ENCODE measurements at places on chromosomes 13 and 19. TPM values are rescaled to one million over a fixed set of nuclear protein-coding genes. Genes with fewer than 3 reads are reported as not detected.

The IQCN gene
- total RNA-seq = 14.8 TPM

The TMEM150B gene
- total RNA-seq = not detected

The SOX1 gene
- total RNA-seq = not detected

The PBX4 gene
- total RNA-seq = 12.8 TPM

The FGF21 gene
- not detected for total RNA-seq

The IRS2 gene
- total RNA-seq = 12.1 TPM

The LHB gene
- total RNA-seq = not detected

The NUP58 gene
- 59.0 TPM for total RNA-seq

The SERPINE3 gene
- 0.31 TPM for total RNA-seq

The ZNF763 gene
- 7.2 TPM for total RNA-seq

The ZNF493 gene
- total RNA-seq = 42.1 TPM

The FXYD7 gene
- total RNA-seq = 0.69 TPM

The OVOL3 gene
- not detected for total RNA-seq

The IGFL1 gene
- not detected for total RNA-seq

The RCBTB2 gene
- 20.3 TPM for total RNA-seq

The FCAR gene
- total RNA-seq = not detected

The ZNF296 gene
- total RNA-seq = 0.99 TPM

The CYP2A6 gene
- 0.27 TPM for total RNA-seq

The FCHO1 gene
- total RNA-seq = 6.2 TPM

The WDR87 gene
- total RNA-seq = 0.16 TPM

The C19orf73 gene
- 0.94 TPM for total RNA-seq

The PRRG2 gene
- total RNA-seq = 1.4 TPM

The KANK2 gene
- total RNA-seq = 85.3 TPM

The PSG5 gene
- not detected for total RNA-seq

The CKM gene
- total RNA-seq = not detected

The NANOS3 gene
- 4.9 TPM for total RNA-seq

The PNMA8A gene
- total RNA-seq = 25.9 TPM

The PLPP2 gene
- total RNA-seq = 8.4 TPM

The ZNF254 gene
- 35.7 TPM for total RNA-seq

The SLC25A41 gene
- 1.6 TPM for total RNA-seq

The SERTAD3 gene
- total RNA-seq = 70.0 TPM

The CERS1 gene
- total RNA-seq = 9.4 TPM

The MBOAT7 gene
- 113 TPM for total RNA-seq

Data from mesothelial cell of epicardium (in vitro differentiated cells).